NCI-H774 (cell line): ENCODE measurements at places on chromosomes 1 and 21.

GRCh38 chr1:163072658-163073057, 3.5 kb downstream of the RGS4 start:
- DNase-seq = no peak

DNA sequence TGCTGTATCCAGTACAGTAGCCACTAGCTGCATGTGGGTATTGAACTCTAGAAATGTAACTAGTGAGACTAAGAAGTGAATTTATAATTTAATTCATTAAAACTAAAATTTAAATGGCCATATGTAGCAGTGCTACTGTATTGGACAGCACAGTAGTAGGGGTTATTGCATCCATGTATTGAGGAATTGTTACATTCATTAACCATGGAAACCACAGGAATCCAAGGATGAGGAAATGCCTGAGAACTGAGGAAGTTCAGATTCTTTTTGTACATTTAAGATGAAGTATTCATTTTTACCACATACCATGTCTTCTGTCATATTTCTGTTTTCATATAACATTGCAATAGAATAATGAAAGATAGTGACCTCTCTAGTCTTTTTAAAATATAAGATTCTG, 2.6 kb downstream of the MTF2 start:
- DNase-seq = no peak

GRCh38 chr1:192592517-192592916, 16.9 kb downstream of the RGS1 start:
- no peak for DNase-seq

GRCh38 chr1:154178911-154179811, 12.7 kb downstream of the TPM3 start:
- no peak for DNase-seq

- DNase-seq = no peak
Observed at GRCh38 chr1:15578921-15579682, 5.7 kb downstream of the AGMAT start.

DNA sequence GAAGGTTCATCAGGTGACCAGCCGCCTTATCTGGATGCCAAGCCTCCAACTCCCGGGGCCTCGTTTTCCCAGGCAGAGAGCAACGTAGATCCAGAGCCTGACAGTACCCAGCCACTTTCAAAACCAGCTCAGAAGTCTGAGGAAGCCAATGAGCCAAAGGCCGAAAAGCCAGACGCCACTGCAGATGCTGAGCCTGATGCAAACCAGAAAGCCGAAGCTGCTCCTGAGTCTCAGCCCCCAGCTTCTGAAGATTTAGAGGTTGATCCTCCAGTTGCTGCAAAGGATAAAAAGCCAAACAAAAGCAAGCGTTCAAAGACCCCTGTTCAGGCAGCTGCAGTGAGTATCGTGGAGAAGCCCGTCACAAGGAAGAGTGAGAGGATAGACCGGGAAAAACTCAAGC, 44.5 kb downstream of the ZBTB17 start:
- no peak for DNase-seq

- DNase-seq = no peak
Observed at GRCh38 chr21:26159869-26160268, 10.7 kb downstream of the APP start.

DNA sequence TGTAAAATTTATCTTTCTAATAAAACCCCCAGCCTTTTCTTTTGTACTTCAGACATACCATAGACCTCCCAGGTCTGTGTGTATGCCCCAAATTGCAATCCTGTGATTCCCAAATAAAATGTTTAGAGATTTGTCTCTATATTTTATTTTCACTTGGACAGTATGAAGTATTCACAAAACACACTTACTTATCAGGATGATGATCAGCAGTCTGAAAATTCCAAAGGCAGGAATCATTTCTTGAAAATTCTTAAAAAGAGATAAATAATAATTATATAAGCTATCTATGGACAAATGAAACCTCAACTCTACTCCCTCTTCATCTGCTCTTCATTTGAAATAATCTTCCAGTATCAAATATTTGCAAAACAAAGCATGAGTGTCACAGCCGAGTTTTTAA, 11.6 kb upstream of the GJA9 start:
- no peak for DNase-seq

- DNase-seq = peak; percentile 53
Observed at GRCh38 chr1:241934201-241934848, 23.2 kb upstream of the BECN2 start.

GRCh38 chr1:12506281-12507280, 111.4 kb downstream of the DHRS3 start:
- DNase-seq = no peak

DNA sequence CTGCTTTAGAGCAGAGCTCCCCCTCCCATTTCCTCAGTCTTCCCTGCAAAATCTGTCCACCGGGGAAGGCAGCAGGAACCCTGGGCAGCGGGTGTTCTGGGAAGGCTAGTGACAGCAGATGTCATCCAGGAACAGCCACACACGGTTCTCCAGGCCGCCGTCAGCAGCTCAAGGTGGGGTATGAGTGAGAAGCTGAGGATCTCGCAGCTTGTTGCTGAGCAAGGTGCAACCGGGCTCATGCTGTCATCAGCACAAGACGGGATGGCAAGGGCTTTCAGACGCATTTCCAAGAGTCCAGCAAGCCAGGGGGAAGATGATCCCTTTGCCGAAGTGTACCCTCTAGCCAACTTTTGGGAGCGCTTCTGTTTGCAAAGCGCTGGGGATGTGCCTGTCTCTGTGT, 23.0 kb upstream of the SPSB1 start:
- no peak for DNase-seq

DNA sequence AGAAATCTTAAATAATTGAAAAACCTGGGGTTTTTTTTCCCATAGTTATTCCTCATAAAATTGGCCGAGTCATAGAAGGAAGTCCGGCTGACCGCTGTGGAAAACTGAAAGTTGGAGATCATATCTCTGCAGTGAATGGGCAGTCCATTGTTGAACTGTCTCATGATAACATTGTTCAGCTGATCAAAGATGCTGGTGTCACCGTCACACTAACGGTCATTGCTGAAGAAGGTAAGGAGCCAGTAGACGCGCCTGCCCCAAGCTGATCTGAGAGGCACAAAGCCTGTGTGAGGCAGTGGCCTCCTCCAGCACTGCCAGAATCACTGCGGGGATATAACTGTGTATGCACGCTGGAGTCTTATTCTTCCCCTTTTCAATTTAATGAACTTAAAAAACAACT, 100.3 kb downstream of the PHTF1 start:
- DNase-seq = no peak

DNA sequence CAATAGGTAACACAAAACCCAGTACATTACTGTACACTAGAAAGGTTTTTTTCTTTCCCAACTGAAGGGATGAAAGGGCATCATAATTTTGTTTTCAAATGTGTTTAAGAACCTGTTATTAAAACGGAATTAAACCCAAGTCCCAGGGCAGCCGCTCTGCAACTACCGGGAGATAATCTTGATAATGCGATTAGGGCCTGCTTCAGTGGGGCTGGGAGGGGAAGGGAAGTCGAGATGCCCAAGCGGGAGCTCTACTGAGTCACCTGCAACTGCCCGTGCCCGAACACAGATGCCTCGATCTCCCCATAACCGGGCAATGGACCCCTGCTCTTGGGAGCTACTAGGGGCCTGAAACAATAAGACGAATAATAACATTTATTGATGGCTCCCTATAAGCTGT, 61.4 kb downstream of the KAZN start:
- DNase-seq = no peak

GRCh38 chr1:192986110-192986747, 72.9 kb downstream of the UCHL5 start:
- no peak for DNase-seq

DNA sequence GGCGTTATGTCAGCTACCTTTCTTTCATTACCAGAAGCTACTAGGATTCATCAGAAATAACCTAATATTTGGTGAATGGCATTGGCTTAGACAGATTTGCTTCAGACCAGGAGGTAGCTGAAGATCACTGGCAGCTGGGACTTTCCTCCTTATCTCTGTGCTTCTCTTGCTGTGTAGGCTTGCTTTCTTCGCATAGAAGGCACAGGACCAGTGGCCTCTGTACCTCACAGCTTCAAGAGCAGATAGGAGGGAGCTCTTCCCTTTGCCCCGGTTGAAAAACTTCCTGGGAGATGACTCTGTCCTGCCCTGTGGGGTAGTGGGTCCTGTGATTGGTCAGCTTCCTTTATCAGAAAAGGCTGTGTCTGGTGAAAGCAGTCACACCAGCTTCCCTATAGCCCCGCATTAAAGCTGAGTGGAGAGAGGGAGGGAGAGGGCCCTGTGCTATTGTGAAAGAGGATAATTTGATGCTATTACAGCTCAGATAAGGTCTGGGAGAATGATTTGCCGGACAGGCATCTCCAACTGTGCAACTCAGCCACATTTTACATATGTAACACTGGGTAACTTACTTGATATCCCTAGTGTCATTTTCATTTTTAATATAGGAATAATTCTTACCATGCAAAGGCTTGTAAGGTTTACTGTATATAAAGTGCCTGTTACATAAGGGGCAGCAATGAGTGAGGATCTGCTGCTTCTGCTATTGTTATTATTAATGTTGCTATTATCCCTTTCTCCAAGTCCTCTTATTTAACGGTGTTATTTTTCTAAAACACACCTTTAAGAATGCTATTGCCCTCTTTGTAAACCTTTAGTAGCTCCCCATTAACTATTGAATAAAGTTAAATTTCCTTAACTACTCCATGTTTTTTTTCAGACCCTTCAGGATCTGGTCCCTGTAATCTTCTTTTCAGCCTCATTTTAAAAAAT, 31.6 kb downstream of the OSBPL9 start:
- peak; percentile 18 for DNase-seq

GRCh38 chr1:100178091-100178490, at the start of gene LRRC39:
TSS of gene LRRC39 (minus strand) at chr1:100178256. CDS start at chr1:100168516, 9,740 bp downstream.
- no peak for DNase-seq

DNA sequence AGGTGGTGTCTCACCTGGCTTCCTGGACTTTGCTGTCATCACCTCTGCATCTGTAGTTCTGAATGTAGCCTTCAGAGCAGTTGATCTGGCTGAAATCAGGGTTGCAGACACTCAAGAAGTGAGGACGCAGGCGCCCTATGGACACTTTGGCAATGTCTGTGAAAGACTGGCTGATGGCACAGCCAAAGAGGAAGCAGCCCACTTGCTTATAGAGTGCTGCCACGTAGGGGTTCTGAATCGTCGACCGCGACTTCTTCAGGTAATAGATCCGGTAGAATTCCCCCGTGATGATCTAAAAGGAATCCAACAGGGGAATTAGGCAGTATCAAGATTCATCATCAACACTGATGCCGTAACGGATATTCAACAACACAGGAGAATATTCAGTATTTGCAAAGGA, 55.1 kb downstream of the PLPP3 start:
- DNase-seq = no peak

DNA sequence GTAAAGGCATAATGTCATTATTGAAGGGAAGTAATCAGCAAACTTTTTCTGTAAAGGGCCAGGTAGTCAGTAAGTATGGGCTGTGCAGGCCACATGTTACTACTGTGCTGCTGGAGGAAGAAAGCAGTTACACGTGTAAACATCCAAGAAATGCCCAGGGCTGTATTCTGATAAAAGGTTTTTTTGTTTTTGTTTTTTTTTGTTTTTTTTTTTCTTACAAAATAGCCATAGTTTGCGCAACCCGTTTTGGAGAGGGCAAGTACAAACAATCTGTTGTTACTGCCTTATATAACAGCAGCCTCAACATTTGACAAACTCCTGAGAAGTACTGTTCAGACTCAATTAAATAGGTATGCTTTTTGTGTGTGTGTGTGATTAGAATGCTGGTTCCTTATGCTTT, 26.7 kb upstream of the MTMR11 start:
- DNase-seq = no peak

DNA sequence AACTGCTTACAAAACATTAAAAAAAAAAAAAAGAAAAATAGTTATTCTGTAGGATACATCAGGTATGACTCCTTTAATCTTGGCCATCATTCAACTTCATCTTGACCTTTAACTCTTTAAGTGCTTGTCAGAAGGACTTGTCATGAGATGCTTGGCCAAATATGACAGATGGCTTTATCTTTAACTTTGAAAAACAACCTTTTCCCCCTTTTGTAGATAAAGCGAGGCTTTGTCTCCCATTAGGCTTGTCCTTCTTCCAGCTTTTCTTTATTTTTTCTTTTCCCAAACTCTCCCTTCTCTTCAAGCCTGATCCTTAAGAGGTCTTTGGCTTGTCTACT, 2.3 kb downstream of the SRSF10 start:
- no peak for DNase-seq

DNA sequence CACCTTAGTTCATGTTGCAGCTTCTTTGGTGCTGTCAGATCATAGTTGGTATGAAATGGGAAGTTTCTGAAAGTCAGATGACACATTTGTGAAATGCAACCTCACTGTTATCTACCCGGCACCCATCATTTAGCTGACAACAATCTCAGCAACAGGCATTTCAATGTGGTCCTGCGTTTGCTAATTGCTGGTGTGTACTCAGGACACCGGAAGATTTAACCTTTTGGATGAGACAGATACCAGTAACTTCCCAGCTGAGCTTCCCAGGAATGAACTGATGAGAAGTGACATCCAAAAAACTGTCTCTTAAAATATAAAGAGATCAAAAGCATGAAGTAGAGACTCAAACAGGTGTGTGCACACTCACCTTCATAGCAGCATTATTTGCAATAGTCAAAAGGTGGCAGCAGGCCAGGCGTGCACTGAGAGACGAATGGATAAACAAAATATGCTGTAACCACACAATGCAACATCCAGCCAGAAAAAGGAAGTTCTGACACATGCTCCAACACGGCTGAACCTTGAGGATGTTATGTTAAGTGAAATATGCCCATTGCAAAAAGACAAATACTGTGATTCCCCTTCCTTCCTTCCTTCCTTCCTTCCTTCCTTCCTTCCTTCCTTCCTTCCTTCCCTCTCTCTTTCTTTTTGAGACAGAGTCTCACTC, 7.9 kb upstream of the CLDN14 start:
- peak; percentile 55 for DNase-seq

DNA sequence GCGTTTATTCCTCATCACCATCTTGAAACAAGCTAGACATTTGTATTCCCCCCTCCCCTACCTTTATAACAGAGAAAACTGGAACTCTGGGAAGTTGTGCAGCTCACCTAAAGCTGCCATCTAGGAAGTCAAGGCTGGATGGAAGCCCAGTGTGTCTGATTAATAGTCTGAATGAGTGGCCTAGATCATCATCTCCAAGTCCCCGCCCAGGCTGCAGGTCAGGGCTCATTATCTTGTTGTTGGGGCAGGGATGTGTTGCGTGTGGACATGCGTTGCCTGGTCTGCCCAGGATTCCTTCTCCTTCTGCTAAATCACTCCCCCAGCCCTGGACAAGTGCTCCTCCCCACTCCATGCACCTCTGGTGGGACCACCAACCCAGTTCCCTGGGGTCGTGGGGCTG, 14.7 kb upstream of the KAZN start:
- no peak for DNase-seq

DNA sequence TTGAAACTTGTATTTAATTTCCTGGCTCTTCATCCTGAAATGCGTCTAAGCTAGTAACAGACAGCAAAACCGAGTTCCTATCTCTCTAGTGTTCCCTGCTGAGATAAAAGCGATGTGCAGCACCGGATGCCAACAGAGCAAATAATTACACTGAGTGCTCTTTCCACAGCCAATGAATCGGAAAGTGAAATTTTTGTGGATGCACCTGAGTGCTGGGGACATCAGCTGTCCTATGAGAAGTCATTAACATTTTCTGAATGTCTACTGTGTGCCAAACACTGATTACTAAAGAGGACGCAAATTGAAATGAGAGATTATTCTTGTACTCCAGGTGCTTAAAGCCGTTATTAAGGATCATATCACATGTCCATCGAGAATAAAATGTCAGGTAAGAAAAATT, 278.0 kb downstream of the RGS7 start:
- DNase-seq = peak; percentile 11
